ENCODE measurements at places on chromosomes 1 and 21.

GRCh38 chr1:80349218-80349617, 1342.7 kb upstream of the ADGRL4 start:
- no peak for DNase-seq

GRCh38 chr1:10782491-10783244, 13.8 kb downstream of the CASZ1 start:
- DNase-seq, result no peak

DNA sequence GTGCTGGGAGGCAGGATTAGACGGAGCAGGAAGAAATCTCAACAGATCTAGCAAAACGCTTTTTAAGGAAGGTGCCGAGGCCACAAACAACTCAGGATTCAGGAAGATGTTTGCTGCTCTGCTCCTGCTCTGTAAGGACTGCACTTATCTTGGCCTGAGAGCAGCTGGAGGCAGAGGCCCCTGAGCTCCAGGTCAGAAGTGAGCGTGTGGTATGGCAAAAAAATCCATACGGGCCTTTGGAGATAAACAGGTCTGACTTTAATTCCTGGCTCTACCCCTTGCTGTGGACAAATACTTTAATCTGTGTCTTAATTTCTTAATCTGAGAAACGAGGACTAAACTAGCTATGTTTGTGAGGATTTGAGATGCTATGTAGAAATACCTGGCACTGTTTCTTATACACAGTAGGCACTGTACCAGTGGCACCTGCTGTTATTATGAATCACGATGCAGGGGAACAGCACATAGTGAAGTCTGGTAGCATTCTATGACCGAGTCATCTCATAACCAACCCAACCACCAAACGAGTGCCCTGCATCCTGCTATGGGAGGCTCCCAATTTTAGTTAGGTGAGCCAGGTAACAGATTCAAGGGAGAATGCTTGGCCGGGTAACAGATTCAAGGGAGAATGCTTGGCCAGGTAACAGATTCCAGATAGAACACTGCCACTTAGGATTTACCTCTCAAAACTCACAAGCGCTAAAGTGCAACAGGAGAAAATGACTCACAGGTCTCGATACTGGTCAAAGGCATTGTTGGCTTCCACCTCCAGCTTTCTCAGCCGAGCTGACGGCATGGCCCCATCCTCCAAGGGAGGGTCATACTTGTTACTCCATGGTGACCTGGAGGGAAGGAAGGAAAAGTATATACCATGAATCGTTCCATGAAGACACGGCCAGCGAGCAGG, 65.9 kb downstream of the SLC66A1 start:
- no peak for DNase-seq

DNA sequence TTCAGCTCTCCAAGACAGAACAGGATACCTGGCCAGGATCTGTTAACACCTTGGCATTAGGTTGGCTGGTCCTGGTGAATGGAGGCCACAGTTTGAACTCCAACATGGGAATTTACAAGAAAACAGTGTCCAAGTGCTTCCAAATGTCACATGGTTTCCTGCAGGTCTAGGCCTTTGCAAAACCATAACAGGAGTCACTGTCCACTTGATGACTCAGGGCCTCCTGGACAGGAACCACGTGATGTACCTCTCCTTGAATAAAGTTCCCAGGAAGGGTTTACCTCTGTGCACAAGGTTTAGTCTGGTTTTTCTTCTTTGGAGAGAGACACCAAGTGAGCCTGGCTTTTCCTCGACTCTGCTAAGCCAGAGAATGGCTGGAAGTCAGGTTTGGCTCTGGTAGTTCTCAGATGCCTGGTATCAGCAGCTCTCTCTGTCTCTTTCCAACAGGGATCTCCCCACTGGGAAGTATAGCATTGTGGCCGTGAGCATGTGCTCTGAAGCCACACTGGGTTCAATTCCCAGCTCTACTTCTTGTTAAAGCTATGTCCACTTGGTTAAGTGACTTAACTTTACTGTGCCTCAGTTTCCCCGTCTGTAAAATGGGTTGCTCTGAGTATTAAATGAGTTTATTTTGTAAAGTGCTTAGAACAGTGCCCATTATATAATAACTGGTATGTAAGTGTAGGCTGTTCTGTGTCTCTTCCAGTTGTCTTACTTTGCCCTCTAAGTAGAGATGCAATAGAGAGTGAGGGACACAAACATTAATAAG, 27.3 kb upstream of the TMEM61 start:
- no peak for DNase-seq

DNA sequence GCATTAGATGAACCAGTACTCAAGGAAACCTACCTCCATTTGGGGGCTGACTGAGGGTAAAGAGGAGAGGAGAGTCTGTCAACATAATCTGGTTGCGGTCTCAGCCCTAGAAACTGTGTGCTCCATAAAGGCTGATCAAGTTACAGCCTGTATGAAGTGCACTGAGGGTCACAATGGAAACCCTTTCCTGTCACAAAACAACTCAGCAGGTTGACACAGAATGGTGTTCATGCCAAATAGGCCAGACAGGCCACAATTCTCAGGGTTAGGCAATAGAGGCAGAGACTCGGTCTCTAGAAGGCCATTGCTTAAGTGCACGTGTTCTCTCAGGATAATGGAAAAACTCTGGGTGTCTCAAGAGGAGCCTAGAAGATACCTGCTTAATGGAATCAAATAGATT, 4.1 kb upstream of the ANKRD35 start:
- DNase-seq, result peak; percentile 23

DNA sequence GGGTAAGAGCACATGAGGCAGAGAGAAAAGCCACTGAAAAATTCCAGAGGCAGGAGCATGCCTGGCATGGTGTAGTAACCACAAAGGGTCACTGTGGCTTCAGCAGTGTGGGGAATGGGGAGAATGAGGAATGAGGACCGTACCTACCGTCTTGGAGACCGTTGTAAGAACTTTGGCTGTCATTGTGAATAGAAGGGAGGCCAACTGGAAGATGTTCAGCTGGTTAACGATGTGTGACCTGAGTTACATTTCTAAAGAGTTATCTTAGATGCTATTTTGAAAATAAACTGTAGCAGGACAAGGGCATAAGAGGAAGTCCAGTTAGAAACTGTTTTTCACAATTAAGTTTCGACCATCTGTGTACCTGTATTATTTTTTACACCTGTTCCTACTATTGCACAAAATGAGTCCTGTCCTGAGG, 365.5 kb upstream of the SGIP1 start:
- peak; percentile 25 for DNase-seq

DNA sequence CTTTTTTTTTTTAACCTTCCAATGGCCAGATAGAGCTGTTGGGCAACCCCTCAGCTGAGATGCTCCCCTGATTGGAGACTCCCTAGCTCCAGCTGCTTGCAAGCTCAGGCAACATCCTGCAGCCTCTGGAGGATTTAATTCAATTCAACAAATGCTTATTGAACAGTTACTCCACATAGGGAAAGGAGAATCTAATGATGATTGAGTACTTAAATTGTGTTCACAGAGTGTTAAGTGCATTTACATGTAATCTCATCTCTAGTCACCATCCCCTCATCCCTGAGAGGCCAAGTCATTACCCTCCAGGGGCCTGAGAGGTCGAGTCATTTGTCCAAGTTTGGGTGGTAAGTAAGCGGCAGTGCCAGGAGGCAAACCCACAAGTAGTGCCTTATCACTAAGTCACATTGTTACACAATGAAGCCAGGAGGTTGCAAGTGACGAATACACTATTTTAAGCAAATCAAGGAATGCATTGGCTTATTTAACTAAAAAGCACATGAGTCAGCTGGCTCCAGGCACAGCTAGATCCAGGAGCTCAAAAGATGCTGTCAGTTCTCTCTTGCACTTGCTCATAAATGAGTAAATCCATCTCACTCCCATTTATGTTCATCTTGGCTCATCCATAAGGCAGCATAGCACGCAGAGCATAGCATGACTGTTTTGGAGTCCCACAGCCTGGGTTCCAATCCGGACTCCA, 64.3 kb downstream of the OPTC start:
- no peak for DNase-seq

DNA sequence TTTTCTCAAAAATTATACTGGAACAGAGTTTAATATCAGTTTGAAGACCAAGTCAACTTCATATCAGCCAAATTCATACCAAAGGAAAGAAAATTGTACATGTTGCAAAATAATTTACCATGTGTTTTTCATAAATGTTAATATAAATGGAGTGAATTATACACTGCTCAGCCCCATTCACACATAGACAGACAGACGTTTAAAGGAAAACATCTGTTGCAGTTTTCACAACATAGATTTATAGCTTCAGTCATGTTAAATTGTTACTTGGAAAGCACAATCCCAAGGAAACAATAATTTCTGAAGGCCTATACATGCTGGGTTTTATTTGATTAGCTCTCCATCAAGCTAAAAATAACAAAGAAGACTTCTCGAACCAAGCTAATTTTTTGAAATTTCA, 27.8 kb upstream of the HYI start:
- DNase-seq, result no peak

DNA sequence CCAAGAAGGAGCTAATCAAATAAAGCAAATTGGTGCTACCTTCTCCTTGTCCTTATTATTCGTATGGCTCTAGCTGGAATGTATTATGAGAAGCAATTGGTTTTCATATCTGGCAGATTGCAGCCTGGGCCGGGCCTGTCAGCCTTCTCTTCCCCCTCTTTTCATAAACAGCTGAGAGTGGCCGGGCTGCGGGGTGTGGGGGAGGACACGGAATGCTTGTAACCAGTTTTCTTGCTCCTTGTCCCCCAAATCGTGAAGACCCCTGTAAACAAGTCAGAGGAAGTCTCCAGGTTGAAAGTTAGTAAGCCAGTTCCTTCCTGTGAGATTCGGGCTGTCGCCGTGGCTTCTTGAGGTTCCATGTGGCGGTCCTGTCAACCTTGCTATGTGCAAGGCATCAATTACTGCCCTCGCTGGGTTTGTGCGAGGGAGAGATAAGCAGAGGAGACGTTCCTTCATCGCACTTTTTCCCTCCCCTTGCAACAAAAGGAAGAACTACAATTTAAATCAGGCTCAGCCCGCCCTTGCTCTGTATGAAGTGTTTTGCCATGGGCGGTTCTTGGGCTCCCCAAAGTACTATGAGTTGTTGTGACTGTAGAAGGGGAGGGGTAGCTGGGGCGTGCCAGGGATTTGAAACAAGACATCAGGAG, 450.7 kb downstream of the CAMTA1 start:
- DNase-seq, result no peak

GRCh38 chr1:205438213-205439158, 16.6 kb upstream of the LEMD1 start:
- DNase-seq, result peak; percentile 90

- no peak for DNase-seq
These were observed 254.4 kb downstream of the RHOU start for GRCh38 chr1:228989676-228989991.

DNA sequence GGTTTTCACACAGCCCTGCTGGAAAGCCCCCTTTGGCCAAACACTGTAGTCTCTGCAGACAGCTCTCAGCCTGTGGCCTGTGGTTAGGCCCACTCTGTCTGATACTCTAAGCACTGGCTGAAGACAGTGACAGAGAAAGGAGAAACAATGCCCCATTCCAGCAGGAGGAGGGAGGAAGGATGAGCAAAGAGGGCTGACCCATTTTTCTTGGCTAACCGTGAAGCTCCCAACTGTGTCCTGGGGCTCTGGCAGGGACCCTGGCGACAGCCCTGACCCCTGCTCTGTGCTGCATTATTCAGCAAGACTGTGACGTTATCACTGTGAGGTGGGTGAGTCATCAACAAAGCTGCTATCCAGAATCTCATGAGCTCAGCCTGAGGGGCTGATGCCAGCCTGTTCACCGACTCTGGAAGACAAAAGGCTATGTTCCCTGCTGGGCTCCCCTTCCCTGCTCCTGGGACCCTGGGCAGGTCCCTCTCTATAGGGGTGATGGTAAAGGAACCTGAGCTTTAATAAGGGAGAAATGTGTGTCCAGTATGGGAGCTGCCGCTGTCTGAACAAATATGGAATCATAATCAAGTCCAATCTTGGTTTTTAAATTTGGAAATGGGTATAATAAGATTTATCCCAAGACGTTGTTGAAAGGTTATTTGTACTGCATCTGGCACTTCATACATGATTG, 107.0 kb downstream of the RHOU start:
- peak; percentile 73 for DNase-seq

- DNase-seq, result no peak
These were observed 16.5 kb upstream of the PKP1 start for GRCh38 chr1:201266774-201267173.

GRCh38 chr1:221874285-221875003, 132.6 kb upstream of the DUSP10 start:
- DNase-seq, result no peak

- DNase-seq, result peak; percentile 55
These were observed 664.0 kb downstream of the SMYD3 start for GRCh38 chr1:245843101-245843500.

- no peak for DNase-seq
These were observed 5.1 kb upstream of the OLFML2B start for GRCh38 chr1:162028726-162029125.

DNA sequence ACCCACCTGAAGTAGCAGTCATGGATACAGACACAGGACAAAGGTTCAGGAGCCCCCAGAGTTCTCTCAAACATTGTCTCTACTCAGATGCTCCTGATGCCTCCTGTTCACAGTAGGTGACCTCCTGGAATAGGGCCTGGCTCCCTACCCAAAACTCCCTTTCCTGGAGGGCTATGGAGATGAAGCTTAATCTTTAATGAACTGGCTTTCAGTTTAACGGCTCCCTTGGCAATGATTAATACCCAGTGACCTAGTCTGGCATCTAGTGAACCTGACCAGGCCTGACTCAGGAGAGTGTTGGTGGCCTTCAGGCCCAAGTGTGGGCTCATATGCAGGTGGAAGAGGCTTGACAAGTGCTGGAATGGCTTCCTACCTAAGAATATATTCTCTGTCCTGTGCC, 65.2 kb upstream of the TRABD2B start:
- DNase-seq, result no peak

GRCh38 chr1:100362821-100363466, 10.6 kb downstream of the CDC14A start:
- no peak for DNase-seq

GRCh38 chr1:229203030-229203751, 67.7 kb upstream of the RAB4A start:
- peak; percentile 96 for DNase-seq

DNA sequence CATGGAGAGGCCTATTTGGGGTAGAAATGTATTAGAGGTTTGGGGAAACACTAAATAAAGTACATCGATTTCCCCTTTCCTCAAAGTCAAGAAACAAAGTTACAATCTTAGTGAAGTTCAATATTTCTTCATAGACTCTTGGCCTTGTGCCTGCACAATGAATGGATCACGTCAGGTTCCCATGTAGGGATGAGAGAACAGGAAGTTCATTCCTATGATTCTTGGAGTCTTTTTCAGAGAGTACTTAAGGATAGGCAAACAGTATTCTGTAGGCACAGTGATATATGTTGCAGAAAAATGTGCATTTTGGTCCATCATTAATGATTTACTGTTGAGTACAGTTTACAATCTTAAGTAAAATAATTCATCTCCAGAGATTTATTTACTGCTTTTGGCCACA, 275.5 kb downstream of the RGS7 start:
- no peak for DNase-seq

GRCh38 chr1:60184521-60184920, 111.0 kb upstream of the C1orf87 start:
- DNase-seq, result no peak

DNA sequence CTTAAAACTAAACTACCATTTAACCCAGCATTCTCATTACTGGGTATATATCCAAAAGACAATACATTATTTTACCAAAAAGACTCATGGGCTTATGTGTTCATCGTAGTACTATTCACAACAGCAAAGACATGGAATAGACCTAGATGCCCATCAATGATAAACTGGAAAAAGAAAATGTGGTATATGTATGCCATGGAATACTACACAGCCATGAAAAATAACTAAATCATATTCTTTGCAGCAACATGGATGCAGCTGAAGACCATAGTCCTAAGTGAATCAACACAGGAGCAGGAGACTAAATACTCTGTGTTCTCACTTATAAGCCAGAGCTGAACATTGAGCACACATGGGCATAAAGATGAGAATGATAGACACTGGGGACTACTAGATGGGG, 645.1 kb upstream of the B3GALT2 start:
- DNase-seq, result no peak

Data from SJCRH30 (cell line).